ENCODE measurements at places on chromosomes 6 and 20. TPM values are rescaled to one million over a fixed set of nuclear protein-coding genes. Genes with fewer than 3 reads are reported as not detected.

Gene RNF182
- 0.75 TPM for total RNA-seq

Gene GJA1
- total RNA-seq: 317 TPM

Gene GSTA4
- 11.7 TPM for total RNA-seq

DNA sequence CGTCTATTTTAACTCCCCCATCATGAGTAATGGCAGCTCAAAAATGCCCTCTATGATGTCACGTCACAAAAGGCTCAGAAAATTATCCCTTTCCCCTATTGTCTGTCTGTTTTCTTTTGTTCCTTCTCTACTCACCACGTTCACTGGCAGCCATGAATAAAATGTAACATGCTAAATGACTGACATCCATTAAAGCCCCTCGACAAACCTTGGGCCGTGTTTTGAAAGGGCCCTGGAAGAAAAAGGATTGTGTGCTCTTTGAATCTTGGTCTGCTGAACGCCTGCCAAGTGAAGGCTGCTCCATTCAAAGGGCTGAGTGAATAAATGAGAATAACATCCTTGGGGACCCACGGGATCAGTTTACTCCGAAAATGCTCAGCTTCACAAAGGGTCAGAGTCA is 118.7 kb downstream of the RPS12 start:
- H3K4me1 ChIP-seq: no peaks in the 10 kb centered on the region
- H3K36me3 ChIP-seq: no peaks in the 10 kb centered on the region
- H3K27me3 ChIP-seq: no peaks in the 10 kb centered on the region
- no peak overlapping the region for H3K27ac ChIP-seq
- H3K4me3 ChIP-seq: no peak overlapping the region

DNA sequence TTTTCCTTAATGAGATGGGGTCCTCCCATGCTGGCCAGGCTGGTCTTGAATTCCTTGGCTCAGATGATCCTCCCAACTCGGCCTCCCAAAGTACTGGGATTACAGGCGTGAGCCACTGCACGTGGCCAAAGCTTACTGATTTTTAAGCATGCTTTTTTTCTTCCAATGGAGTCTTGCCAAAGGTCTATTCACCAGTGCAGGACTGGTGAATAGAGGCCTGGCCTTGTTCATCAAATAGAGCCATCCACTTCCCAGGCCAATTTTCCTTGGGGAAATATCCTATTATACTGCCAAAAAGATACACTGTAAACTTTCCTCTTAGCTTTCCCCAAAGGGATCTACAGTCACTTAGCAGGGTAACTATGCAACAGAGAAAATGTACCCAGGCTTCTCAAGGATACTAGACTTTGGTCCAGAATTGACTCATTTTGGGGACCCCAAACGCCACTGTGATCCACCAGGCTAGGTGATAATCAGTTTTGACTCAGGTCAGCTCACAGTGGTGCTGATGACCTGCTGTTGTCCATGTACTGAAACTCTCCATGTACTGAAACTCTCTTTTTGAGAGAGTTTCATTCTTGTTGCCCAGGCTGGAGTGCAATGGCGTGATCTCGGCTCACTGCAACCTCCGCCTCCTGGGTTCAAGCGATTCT is 91.8 kb downstream of the REPS1 start:
- no peaks in the 10 kb centered on the region for H3K36me3 ChIP-seq
- H3K4me3 ChIP-seq: no peak overlapping the region
- no peaks in the 10 kb centered on the region for H3K27me3 ChIP-seq
- H3K27ac ChIP-seq: no peak overlapping the region
- H3K4me1 ChIP-seq: no peaks in the 10 kb centered on the region

GRCh38 chr6:139546106-139546472 is 171.6 kb upstream of the CITED2 start:
- H3K4me3 ChIP-seq: no peak overlapping the region
- no peaks in the 10 kb centered on the region for H3K27me3 ChIP-seq
- H3K4me1 ChIP-seq: peaks cover 10% of the 10 kb centered on the region
- no peaks in the 10 kb centered on the region for H3K36me3 ChIP-seq
- no peak overlapping the region for H3K27ac ChIP-seq

Gene GHRH
- total RNA-seq: not detected

Gene SSTR4
- not detected for total RNA-seq

DNA sequence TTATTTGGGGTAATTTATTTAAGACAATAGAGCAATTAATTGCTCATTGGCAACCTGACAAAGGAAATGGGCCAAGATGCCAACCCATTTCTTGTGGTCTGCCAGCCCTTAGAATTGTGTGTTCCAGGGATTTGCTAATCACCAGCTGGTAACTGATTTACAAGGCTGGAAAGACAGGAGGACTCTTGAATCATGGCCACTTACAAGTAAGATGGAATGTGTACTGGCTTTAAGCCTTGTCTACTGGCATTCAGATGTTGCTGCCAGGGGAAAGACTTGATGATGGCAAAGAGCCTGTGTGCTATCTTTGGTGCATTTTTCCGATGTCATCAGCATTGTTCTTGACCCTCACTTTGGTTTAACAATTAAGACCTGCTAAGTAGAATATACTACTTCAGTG is 91.0 kb downstream of the BCKDHB start:
- no peak for DNase-seq
- no peak overlapping the region for H3K4me3 ChIP-seq
- peaks cover 6% of the 10 kb centered on the region for H3K4me1 ChIP-seq
- H3K27me3 ChIP-seq: no peaks in the 10 kb centered on the region

DNA sequence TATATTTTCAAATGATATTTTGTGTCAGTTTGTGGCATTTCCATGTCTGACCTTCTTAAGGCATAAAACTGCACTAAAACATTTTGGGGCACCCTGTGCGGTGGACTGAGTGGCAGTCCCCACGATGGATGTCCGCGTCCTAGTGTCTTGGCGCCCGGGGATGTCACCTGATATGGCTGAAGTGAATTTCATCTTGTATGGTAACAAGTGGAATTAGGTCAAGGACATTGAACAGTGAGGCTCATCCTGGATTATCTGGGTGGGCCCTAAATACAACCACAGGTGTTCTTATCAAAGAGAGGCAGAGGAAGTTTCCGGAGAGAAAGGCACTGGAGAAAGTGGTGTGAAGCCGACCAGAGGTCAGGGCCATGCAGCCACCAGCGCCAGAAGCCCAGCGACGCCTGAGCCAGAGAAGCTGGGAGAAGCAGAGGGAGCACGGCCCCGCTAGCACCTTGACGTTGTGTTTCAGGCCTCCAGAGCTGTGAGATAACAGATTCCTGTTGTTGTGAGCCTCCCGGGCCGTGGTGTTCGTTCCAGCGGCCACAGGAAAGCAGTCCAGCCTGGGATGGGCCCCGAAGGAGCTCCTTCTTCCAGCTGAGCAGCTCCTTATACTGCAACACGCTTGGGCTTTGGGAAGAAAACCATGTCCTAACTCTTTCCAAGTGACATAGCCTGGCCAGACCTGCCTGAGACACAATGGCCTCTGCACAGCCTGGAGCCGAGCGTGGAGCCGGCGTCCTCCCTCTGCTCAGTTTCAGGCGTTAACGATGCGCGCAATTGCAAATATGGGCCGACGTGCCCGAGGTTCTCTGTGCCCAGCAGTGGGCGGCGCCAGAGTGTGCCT is 22.5 kb downstream of the THBS2 start:
- no peaks in the 10 kb centered on the region for H3K36me3 ChIP-seq
- no peaks in the 10 kb centered on the region for H3K4me1 ChIP-seq
- H3K27me3 ChIP-seq: no peaks in the 10 kb centered on the region
- H3K4me3 ChIP-seq: no peak overlapping the region
- DNase-seq: peak; percentile 27

- H3K27me3 ChIP-seq: no peaks in the 10 kb centered on the region
- no peaks in the 10 kb centered on the region for H3K4me1 ChIP-seq
- H3K27ac ChIP-seq: no peak overlapping the region
- H3K4me3 ChIP-seq: no peak overlapping the region
These were observed 8.0 kb downstream of the EIF2S2 start for GRCh38 chr20:34104059-34104458.

Gene HLA-DQB2
- 0.95 TPM for total RNA-seq

- no peak overlapping the region for H3K4me3 ChIP-seq
- H3K27me3 ChIP-seq: no peaks in the 10 kb centered on the region
- H3K4me1 ChIP-seq: no peaks in the 10 kb centered on the region
These were observed 346.5 kb upstream of the PLCB4 start for GRCh38 chr20:8722277-8722928.

Gene FOXF2
- total RNA-seq: not detected

GRCh38 chr20:2955257-2955970 is 82.1 kb downstream of the PTPRA start:
- no peak overlapping the region for H3K27ac ChIP-seq
- H3K36me3 ChIP-seq: peaks cover 21% of the 10 kb centered on the region
- no peak overlapping the region for H3K4me3 ChIP-seq

DNA sequence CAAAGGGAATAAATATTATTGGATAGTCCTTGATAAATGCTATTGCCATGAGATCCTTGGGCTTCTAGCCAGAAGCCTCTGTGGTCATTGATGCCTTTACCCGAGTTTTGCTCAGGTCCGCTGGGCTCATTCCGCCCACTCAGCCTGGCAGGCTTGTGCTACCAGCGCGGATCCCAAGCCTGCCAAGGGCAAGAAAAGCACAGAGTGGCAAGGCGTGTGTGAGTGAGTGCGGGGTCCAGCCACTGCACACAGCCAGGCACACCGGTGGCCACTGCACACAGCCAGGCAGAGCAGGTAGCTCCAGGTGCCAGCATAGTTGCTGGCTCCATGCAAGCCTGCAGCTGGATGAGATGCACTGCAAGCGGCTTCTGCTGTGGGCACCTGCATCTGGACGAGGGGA is 38.7 kb downstream of the STK38 start:
- no peaks in the 10 kb centered on the region for H3K27me3 ChIP-seq
- no peaks in the 10 kb centered on the region for H3K4me1 ChIP-seq
- H3K36me3 ChIP-seq: peaks cover 4% of the 10 kb centered on the region
- no peak for DNase-seq

DNA sequence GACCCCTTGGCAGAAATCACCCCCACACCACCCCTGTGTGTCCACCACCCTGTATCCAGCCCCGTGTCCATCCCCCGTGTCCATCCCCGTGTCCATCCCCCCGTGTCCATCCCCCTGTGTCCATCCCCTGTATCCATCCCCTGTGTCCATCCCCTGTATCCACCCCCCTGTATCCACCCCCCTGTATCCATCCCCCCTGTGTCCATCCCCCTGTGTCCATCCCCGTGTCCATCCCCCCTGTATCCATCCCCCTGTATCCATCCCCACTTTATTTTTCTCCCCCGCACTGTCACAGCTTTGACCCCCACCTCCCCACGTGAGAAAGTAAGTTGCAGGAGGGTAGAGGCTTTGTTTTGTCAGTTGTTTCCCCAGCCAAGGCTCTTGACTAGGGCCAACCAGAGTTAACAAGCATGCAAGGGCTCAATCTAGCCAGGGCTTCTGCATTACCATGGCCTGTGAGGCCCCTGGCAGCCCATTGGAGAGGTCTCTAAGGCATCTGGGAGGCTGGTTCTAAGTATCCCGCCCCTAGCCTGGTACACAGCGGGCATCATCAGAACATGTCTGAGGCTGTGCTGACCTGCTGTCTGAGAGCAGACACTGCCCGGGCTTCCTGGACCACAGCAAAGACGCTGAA is 18.1 kb upstream of the SIRPA start:
- peaks cover 12% of the 10 kb centered on the region for H3K4me1 ChIP-seq
- H3K27ac ChIP-seq: no peak overlapping the region
- peaks cover 8% of the 10 kb centered on the region for H3K27me3 ChIP-seq
- H3K36me3 ChIP-seq: no peaks in the 10 kb centered on the region
- H3K4me3 ChIP-seq: no peak overlapping the region
- no peak for DNase-seq

Gene GPR6
- not detected for total RNA-seq

DNA sequence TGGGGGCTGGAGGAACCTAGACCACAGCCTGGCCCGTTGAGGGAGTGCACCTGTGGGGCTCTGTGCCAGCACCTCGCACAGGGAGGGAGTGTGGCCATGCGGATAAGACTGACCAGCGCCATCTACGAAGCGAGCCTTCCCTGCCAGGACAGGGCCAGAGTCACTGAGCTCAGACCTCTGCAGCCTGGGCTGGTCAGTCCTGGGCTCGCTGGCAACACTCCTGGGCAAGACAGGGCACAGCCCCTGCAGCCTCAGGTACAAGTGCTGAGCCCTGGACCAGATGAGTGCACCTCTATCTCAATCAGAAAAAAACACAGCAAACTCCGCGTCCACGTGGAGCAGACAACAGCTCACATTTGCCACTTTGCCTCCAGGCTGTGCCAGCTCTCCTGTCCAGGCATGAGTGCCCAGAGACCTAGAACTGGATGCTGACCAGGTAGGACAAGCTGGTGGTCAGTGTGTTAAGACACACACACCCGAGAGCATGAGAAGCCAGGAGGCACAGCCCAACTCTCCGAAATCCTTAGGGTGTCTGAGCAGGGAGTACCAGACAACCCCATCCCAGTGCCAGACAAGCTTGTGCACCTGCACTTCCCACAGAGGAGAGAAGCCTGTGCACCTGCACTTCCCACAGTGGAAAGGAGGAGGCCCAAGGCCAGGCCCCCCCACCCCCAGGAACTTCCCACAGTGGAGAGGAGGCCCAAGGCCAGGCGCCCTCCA is 4.9 kb downstream of the ARFRP1 start:
- DNase-seq: peak; percentile 38
- H3K4me1 ChIP-seq: peaks cover 31% of the 10 kb centered on the region
- H3K27me3 ChIP-seq: no peaks in the 10 kb centered on the region
- no peak overlapping the region for H3K27ac ChIP-seq
- no peak overlapping the region for H3K4me3 ChIP-seq
- peaks cover 48% of the 10 kb centered on the region for H3K36me3 ChIP-seq

Gene MAD2L1BP
- 33.7 TPM for total RNA-seq

Gene GGTLC1
- not detected for total RNA-seq

- no peak overlapping the region for H3K27ac ChIP-seq
- H3K4me1 ChIP-seq: no peaks in the 10 kb centered on the region
- no peaks in the 10 kb centered on the region for H3K27me3 ChIP-seq
These were observed 16.1 kb upstream of the HFE start for GRCh38 chr6:26071135-26071534.

Gene RTF2
- 62.9 TPM for total RNA-seq

Gene RNF144B
- total RNA-seq: 9.6 TPM

- H3K4me1 ChIP-seq: no peaks in the 10 kb centered on the region
- H3K27me3 ChIP-seq: no peaks in the 10 kb centered on the region
- H3K36me3 ChIP-seq: no peaks in the 10 kb centered on the region
- H3K4me3 ChIP-seq: no peak overlapping the region
These were observed 147.8 kb downstream of the ARID1B start for GRCh38 chr6:156925026-156925425.

DNA sequence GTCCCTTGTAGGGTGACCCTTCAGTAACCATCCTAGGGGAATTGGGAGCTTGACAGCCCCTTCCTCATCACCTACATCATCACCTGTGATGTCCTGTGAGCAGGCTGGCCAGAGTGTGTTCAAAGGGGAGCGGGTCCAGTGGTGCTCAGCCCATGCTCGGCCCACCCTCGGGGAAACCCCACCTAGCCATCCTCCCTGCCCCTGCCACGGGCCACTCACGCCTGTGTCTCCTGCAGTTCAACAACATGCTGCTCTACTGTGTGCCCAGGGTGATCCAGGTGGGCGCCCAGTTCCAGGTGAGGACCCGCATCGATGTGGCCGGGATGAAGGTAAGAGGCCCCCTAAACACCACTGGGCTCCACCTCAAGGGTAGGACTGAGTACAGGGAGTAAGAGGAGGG is 10.1 kb downstream of the FGD2 start:
- H3K4me3 ChIP-seq: no peak overlapping the region
- H3K4me1 ChIP-seq: peaks cover 13% of the 10 kb centered on the region
- H3K27ac ChIP-seq: no peak overlapping the region
- H3K27me3 ChIP-seq: no peaks in the 10 kb centered on the region
- no peaks in the 10 kb centered on the region for H3K36me3 ChIP-seq
